Stimulated activated CD8-positive, alpha-beta memory T cell treated with anti-CD3 and anti-CD28 coated beads, Interleukin-4, amount 100 ng/mL, for 4 hours (primary cell): ENCODE measurements at places on chromosomes 2 and 18.

GRCh38 chr18:9068346-9068745, 34.2 kb upstream of the NDUFV2 start:
- no peak for DNase-seq

- DNase-seq, result no peak
Measured at GRCh38 chr2:180670302-180671003, 310.0 kb upstream of the UBE2E3 start.

- no peak for DNase-seq
Measured at GRCh38 chr2:85644909-85645308, 23.1 kb downstream of the SFTPB start.

DNA sequence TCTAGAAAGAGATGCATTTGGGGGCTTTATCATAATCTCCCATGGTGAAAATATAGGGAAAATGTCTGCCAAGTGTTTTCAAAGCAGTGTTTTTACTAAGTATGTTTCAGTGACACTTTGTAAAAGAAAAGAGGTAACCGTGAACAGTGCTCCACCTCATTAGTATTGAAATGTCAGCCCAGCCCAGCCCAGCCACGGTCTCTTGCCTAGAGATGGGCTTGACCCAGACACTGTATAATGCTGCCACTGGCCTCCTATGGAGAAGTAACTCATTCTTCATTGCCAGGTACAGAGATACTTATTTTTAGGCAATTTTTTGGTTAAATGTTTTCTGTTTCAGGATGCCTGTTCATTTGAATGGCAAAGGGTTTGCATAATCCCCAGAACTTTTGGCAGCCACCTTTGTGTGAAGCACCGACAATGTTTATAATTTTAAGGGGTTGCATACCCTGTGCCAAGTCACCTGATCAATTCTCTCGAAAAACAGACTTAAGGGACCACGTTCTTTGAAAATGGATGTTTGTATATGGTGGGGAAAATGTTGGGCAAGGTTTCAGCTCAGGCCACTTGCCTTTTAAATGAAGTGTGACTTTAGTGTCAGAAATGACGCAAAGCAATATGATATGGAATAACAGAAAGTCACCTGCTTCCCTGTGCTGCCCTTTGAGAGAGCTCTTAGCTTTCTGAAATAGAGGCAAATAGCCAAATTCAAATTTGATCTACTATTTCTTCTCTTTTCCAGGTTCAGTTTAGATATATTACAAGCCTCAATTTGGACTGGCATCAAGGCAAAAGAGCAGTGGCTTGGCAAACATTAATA, 314.5 kb upstream of the RGPD4 start:
- DNase-seq, result no peak

GRCh38 chr2:11930211-11930761, 183.9 kb downstream of the LPIN1 start:
- DNase-seq, result no peak

- no peak for DNase-seq
Measured at GRCh38 chr2:203583084-203583695, 48.1 kb upstream of the RAPH1 start.

DNA sequence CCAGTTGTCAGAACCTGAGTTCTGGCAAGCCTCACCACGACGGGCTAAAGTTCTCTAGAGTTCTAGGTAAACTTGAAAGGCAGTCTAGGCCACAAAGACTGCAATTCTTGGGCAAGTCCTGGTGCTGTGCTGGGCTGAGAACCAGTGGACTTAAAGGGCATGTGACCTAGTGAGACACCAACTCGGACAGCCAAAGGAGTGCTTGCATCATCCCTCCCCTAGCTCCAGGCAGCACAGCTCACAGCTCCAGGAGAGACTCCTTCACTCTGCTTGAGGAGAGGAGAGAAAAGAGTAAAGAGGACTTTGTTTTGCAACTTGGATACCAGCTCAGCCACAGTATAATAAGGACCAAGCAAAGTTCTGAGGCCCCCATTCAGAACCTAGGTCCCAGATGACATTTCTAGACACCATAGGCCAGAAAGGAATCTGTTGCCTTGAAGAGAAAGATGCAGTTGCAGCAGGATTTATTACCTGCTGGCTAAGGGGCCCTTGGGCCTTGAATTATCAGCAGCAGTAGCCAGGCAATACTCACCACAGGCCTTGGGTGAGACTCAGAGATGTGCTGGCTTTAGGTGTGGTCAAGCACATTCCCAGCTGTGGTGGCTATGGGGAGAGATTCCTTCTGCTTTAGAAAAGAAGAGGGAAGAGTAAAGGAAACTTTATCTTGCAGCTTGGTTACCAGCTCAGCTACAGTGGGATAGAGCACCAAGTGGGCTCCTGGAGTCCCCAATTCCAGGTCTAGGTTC, 51.8 kb downstream of the UPP2 start:
- no peak for DNase-seq

GRCh38 chr2:160842286-160842685, 317.9 kb upstream of the TANK start:
- DNase-seq, result no peak

GRCh38 chr2:241563981-241564595, 5.5 kb downstream of the BOK start:
- no peak for DNase-seq

- DNase-seq, result no peak
Measured at GRCh38 chr2:77922567-77922966, 400.4 kb upstream of the LRRTM4 start.

DNA sequence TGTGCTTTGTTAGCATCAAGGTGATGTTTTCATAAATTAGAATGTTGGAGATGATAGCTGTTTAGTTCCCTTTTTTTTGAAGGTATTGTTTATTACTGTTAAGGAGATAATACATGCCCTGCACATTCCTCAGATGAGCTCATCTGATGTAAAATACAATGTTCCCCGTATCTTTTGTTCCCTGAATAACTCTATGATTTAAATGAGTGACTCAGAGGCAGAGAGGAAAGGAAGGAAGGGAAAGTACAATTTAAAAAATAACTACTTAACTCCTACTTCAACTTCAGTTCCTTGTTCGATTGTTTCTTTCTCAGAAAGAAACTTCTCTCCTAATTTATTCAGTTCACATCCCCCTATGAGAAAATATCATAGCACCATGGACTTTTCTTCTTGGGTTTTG, 208.7 kb downstream of the KCNE4 start:
- no peak for DNase-seq

DNA sequence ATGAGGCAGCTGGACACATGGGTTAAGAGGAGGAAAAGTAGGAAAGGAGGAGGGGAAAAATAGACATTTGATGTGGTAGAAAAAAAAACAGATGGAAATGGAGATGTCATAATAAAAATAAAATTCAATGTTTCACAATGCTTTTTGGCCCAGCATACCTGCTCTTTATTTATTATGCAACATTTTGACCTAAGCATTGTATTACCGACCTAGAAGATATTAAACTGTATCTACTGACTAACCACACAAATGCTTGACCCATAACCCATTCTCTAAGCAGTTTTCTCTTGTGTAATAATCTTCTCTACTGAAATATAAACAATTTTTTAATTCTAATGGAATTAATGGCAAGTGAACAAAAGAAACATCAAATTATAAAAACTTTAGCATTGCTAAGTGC, 362.3 kb downstream of the FBXO15 start:
- no peak for DNase-seq

GRCh38 chr2:239303711-239304532, 96.9 kb downstream of the HDAC4 start:
- no peak for DNase-seq

GRCh38 chr18:40930211-40930882, 1024.7 kb upstream of the PIK3C3 start:
- DNase-seq, result no peak

DNA sequence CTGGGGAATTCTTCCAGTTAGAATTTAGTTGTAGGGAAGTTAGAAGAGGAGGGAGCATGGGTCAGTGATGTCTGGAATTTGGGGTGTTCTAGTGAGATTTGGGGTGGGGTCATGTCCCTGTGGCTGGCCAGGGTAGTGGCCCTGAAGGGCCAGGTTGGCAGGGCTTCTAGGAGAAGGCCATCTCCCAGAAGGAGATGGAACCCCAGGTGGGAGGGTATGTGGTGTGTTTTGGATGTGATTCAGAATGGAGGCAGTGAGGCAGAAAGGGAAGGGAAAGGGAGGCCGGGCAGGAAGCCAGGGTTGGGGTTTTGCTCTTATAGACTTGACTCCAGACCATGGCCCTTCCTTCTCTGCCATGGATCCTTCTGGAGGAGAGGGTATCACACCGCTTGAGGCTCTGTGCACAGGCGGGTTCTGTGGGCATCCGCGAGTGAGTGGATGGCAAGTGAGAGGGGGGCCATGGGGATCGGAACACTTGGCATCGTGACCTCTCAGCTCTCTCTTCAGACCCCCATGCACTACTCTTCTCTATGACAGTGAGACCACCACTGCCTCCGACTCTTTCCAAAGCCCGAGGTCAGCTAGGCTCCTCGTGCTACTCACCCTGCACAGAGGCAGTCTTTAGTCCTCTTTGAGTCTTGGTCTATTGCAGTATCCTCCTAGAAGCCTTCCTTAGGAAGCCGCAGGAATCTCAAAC, 7.3 kb downstream of the GREB1 start:
- DNase-seq, result no peak

DNA sequence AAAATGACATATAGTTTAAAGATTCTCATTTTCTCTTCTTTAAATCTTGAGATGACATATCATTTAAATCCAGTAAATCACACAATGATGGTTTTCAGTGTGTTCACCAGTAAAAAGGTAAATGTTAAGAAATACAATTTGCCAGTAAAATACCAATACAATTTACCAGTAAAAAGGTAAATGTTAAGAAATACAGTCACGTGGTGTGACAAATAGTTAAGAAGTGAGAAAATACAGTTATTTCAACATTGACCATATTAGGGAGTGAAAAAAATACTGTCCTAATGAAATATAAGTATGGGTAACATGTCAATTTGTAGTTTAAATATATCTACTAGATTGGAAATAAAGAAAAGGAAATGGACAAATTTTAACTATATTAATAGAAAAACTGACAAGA, 80.5 kb downstream of the DLGAP1 start:
- DNase-seq, result no peak
